ENCODE measurements at places on chromosomes 4 and X. TPM values are rescaled to one million over a fixed set of nuclear protein-coding genes. Genes with fewer than 3 reads are reported as not detected.
A peak's percentile ranks its signal among the peaks of the same experiment; 100 is the strongest.

KIAA1210 gene
- not detected for total RNA-seq

DNA sequence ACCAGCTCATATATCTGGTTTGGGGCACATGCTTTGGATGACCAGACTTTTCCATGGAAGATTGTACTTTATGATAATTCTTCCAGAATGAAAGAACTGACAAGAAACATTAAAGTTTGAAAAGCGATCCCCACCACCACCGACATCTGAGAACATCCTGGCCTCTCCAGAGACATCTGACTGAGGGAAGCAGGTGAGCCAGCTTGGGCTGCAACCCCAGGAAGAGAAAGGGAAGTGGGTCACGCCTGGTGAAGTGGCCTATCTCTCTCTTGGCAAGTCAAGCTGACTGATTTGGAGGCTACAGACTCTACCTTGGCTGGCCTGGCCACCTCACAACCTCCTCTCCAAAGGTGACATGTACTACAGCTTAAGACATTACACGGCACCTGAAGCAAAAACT lies 20.7 kb downstream of the PARM1 start:
- no peaks in the 10 kb centered on the region for H3K4me1 ChIP-seq
- DNase-seq, result no peak
- H3K27me3 ChIP-seq, result no peaks in the 10 kb centered on the region

DNA sequence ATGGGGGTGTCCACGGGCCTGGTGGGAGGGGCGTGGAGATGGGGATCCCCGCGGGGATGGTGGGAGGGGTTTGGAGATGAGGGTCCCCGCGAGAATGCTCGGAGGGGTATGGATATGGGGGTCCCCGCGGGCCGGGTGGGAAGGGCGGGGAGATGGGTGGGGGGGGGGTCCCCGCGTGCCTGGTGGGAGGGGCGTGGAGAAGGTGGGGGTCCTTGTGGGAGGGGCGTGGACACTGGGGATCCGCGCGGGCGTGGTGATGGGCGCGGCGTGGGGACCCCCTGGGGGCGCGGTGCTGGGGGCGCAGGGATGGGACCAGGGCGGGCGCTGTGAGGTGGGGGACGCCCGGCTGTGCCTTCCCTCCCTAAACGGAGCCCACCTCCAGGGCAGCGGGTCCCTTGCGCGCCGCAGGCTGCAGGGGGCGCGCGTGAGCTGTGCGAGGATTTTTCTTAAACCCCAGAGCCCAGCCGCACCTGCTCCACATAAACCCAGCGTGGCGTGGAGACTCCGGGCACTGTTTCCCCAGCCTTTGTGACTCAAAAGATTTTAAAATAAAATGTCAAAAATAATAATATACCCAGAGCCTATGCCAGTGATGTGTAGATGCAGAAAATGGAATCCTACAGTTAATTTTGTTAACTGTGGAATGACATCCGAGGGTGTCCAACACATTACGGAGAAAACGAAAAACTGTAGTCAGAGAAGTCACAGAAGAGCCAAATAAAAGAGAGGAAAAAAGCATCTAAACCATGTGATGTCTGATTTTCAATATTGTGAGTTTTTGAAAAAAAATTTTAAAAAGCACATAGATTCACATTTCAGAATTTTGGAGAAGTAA lies 1.5 kb upstream of the ASMTL start:
- peak overlapping the region; percentile 13 for H3K4me3 ChIP-seq
- H3K4me1 ChIP-seq, result peaks cover 12% of the 10 kb centered on the region
- H3K27me3 ChIP-seq, result peaks cover 18% of the 10 kb centered on the region
- H3K36me3 ChIP-seq, result peaks cover 14% of the 10 kb centered on the region

DNA sequence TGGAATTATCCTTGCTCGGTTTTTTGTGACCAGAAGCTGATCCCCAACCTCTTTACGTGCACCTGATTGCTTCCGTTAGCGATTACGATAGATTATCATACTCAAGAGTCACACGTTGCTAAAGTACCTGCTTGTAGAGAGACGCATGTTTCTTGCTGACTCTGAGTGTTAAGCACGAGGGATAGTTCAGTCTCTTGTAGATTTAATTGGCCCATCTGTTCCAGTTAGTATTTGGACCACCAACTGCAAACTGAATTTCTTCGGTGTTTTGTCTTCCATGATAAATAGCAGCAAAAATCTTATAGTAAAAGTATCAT lies 516 bp upstream of the COX18 start:
- peaks cover 2% of the 10 kb centered on the region for H3K36me3 ChIP-seq
- H3K27me3 ChIP-seq, result peaks cover 3% of the 10 kb centered on the region
- DNase-seq, result no peak

DNA sequence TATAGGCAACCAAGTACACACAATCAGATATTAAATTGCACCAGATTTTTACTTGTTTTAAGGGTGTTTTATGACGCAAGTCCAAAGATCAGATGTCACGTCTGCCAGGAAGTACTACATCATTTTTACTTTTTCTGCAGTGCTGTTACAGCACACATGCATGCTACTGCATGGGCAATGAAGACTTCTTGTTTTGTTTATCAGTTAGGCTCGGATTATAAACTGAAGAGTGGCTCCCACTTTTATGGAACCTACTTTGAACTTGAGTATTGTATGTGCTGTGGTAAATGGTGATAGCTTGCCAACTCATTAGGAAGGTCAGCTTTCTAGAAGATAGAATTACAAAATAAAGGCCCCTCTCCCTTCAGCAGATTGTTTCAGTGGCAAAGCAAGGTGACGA lies 131.6 kb downstream of the CEP135 start:
- peaks cover 30% of the 10 kb centered on the region for H3K4me1 ChIP-seq
- H3K36me3 ChIP-seq, result no peaks in the 10 kb centered on the region
- H3K4me3 ChIP-seq, result no peak overlapping the region
- no peak overlapping the region for H3K27ac ChIP-seq
- no peaks in the 10 kb centered on the region for H3K27me3 ChIP-seq
